ENCODE measurements at places on chromosomes 1 and 21.
A peak's percentile ranks its signal among the peaks of the same experiment; 100 is the strongest.

- H3K4me3 ChIP-seq = no peak overlapping the region
- H3K27me3 ChIP-seq = peaks cover 8% of the 10 kb centered on the region
- no peak overlapping the region for H3K27ac ChIP-seq
- H3K36me3 ChIP-seq = no peaks in the 10 kb centered on the region
These were observed 21.3 kb upstream of the PRSS38 start for GRCh38 chr1:227793948-227794816.

DNA sequence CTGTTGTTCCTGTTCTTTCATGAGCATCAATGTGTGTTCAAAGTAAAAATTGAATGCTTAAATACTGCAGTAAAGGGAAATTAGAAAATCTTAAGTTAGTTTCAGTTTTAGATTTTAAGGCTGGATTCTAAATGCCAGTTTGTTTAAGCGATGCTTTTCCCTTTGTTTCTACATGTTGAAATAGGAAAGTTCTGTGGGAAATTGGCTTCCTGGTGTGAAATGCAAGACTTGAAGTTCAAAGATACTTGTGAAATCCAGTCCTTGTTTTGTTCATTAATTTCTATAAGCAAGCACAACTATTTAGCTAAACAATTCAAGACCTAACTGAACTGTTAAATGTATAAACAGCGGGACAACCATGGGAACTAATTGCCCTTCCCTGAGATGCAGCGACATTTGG, 149.1 kb downstream of the LYPLAL1 start:
- no peaks in the 10 kb centered on the region for H3K27me3 ChIP-seq
- no peaks in the 10 kb centered on the region for H3K4me1 ChIP-seq
- no peak for DNase-seq
- H3K27ac ChIP-seq = no peak overlapping the region

DNA sequence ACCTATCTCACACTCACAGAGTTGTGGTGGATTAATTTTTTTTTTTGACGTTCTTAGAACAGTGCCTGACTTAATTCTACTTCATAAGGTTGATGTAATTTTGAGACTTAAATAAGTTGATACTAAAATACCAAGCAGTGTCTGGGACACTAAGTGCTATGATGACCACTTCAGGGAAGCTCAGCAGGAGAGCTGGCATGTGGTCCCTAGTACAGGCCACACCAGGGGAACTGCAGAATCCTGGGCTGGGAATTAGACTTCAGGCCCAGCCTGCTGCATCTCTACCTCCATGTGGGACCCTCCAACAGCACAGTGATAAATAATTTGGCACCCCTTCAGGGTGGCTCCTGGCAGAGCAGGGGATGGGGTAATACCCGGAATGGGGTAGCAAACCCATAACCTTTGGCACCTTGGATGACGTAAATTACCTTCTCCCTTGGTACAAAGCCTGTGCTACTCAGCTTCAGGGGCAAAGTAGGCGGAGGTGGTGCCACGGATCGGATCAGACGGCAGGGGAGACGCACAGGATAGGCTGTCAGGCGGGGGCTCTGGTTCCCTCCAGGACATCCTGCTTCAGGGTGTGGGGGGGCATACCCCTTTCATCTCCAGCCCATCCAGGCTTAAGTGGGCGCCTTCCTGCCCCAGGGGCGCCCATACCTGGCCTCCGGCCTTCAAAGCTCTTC, 4.8 kb downstream of the MFSD2A start:
- no peak for DNase-seq
- H3K27ac ChIP-seq = peak overlapping the region; percentile 80
- no peaks in the 10 kb centered on the region for H3K36me3 ChIP-seq
- no peaks in the 10 kb centered on the region for H3K27me3 ChIP-seq

- peaks cover 11% of the 10 kb centered on the region for H3K36me3 ChIP-seq
- no peak overlapping the region for H3K4me3 ChIP-seq
- no peaks in the 10 kb centered on the region for H3K4me1 ChIP-seq
- H3K27me3 ChIP-seq = no peaks in the 10 kb centered on the region
- DNase-seq = no peak
These were observed 335.3 kb upstream of the RUNX1 start for GRCh38 chr21:35384375-35384774.

GRCh38 chr1:234584420-234584805, 25.6 kb downstream of the IRF2BP2 start:
- no peaks in the 10 kb centered on the region for H3K36me3 ChIP-seq
- DNase-seq = no peak
- no peaks in the 10 kb centered on the region for H3K27me3 ChIP-seq
- no peak overlapping the region for H3K27ac ChIP-seq
- H3K4me3 ChIP-seq = no peak overlapping the region

- peaks cover 4% of the 10 kb centered on the region for H3K27me3 ChIP-seq
- H3K36me3 ChIP-seq = peaks cover 8% of the 10 kb centered on the region
- H3K4me1 ChIP-seq = peaks cover 6% of the 10 kb centered on the region
- no peak for DNase-seq
- H3K4me3 ChIP-seq = no peak overlapping the region
These were observed 63.7 kb upstream of the EPS8L3 start for GRCh38 chr1:109827466-109827865.

GRCh38 chr21:42993051-42993712, 18.8 kb downstream of the PKNOX1 start:
- peaks cover 24% of the 10 kb centered on the region for H3K4me1 ChIP-seq
- no peak overlapping the region for H3K27ac ChIP-seq
- no peaks in the 10 kb centered on the region for H3K27me3 ChIP-seq
- H3K36me3 ChIP-seq = peaks cover 4% of the 10 kb centered on the region
- no peak overlapping the region for H3K4me3 ChIP-seq
- DNase-seq = no peak

- no peaks in the 10 kb centered on the region for H3K36me3 ChIP-seq
- H3K27ac ChIP-seq = no peak overlapping the region
- peaks cover 43% of the 10 kb centered on the region for H3K27me3 ChIP-seq
- H3K4me1 ChIP-seq = no peaks in the 10 kb centered on the region
- H3K4me3 ChIP-seq = no peak overlapping the region
These were observed 417.7 kb downstream of the PRDM2 start for GRCh38 chr1:14117700-14118099.

- H3K27ac ChIP-seq = peak overlapping the region; percentile 38
- no peak for DNase-seq
- no peak overlapping the region for H3K4me3 ChIP-seq
- H3K4me1 ChIP-seq = no peaks in the 10 kb centered on the region
These were observed 5.4 kb downstream of the CNTN2 start for GRCh38 chr1:205048382-205048781.

- H3K27me3 ChIP-seq = peaks cover 59% of the 10 kb centered on the region
- H3K4me1 ChIP-seq = no peaks in the 10 kb centered on the region
- peaks cover 13% of the 10 kb centered on the region for H3K36me3 ChIP-seq
- no peak for DNase-seq
- H3K4me3 ChIP-seq = no peak overlapping the region
These were observed 18.6 kb downstream of the RHOU start for GRCh38 chr1:228753786-228754360.

DNA sequence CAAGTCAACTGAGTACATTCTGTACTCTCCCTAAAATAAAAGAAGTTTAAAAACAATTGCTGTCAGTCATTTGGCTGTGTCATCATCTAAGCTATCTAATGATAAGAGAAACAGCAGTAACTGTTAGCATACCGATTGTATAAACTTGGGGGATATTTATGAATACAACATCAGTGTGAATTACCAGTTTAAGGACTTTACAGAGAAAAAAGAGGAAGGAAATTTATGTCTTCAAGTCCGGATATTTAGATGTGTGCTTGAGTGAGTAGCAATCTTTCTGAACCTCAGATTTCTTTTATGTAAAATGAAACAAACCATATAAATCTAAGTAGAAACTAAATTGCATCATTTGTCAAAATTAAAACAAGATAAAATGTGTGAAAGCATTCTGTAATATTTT, 1557.0 kb downstream of the MRPL39 start:
- H3K36me3 ChIP-seq = no peaks in the 10 kb centered on the region
- H3K27ac ChIP-seq = peak overlapping the region; percentile 38
- H3K27me3 ChIP-seq = no peaks in the 10 kb centered on the region
- DNase-seq = peak; percentile 51

DNA sequence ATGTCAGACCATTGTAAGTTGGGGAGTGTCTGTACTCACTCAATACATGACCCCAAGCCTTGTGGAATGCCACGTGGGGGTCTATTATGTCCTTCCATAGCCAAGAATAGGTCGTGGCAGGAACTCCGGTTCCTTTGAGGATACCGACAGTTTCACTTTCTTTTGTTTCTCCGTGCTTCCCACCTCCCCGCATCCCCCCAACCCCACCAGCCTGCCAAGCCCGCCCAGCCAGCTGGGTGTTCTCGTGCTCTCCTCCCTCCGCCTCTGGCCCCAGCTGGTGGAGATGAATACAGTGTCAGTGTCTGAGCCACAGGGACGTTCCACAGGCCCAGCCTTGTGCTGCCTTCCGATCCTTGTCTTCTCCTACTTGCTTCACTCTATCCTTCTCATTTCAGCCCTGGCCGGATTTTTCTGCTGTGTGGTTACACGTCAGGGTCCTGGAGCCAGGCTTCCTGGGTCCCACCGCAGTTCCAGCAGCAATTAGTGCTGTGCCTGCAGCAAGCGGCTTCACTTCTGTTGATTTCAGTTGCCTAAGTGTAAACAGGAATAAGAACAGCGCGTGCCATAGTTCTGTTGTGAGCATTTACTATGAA, 4.1 kb upstream of the AGTRAP start:
- H3K4me3 ChIP-seq = peak overlapping the region; percentile 86
- H3K27ac ChIP-seq = no peak overlapping the region
- peaks cover 43% of the 10 kb centered on the region for H3K4me1 ChIP-seq
- no peaks in the 10 kb centered on the region for H3K36me3 ChIP-seq

DNA sequence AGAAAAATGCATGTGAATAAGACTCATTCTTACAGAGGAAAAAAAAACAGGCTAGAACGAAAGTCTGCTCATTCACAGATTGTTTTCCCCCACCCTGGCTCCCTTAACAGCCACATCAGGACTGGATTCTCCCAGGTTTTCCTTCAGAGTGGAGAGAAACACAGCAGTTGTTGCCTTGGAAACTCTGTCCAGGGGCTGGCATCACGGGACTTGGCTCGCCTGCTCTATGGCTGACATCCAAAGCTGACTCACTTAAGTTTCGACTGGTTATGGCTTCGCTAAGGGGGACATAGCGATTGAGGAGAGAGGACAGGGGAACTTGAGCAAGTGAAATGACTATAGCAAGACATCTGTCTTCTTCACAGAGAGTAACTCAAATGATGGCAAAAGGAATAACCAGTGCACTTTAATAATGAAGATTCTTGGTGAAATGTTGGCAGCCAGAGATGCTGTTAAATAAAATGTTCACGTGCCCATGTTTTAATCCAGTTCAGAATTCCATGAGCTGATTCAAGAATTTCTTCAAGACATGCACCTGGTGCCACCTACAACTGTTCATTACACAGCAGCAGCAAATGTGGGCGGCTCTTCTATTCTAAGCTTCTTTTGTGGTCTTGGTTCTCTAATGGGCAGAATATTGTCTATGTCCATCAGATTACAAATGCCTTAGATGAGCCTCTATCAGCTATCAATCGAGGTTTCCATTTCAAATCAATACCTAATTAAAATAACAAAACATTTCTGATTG, 21.8 kb downstream of the MIS18A start:
- no peaks in the 10 kb centered on the region for H3K4me1 ChIP-seq
- H3K36me3 ChIP-seq = no peaks in the 10 kb centered on the region
- peaks cover 18% of the 10 kb centered on the region for H3K27me3 ChIP-seq
- no peak overlapping the region for H3K27ac ChIP-seq

- peaks cover 21% of the 10 kb centered on the region for H3K4me1 ChIP-seq
- no peak overlapping the region for H3K27ac ChIP-seq
- H3K36me3 ChIP-seq = peaks cover 15% of the 10 kb centered on the region
- DNase-seq = no peak
- no peak overlapping the region for H3K4me3 ChIP-seq
These were observed 48.4 kb upstream of the NR5A2 start for GRCh38 chr1:199979071-199979470.

- H3K27me3 ChIP-seq = no peaks in the 10 kb centered on the region
- peak overlapping the region; percentile 89 for H3K4me3 ChIP-seq
- no peak overlapping the region for H3K27ac ChIP-seq
- H3K36me3 ChIP-seq = no peaks in the 10 kb centered on the region
- peaks cover 39% of the 10 kb centered on the region for H3K4me1 ChIP-seq
- no peak for DNase-seq
These were observed 466 bp downstream of the PEX10 start for GRCh38 chr1:2411801-2412394.

DNA sequence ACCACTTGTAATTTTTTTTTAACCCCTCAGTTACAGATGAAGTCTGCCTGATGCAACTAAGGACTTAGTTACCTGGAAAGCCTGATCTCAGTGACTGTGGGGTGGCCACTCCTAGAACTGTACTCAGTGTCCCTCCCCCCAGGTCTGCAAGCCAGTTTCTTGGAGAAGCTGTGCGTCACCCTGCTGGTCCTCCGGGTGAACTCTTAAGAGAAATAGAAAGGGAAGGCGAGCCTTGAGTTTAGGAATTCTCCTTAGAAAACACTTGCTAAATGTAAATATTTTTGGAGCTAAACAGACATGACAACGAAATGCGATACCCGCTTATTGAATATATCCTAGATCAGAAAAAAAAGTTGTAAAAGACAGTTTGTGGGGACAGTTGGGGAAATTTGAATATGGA, 730 bp downstream of the SLC16A4 start:
- no peak overlapping the region for H3K4me3 ChIP-seq
- H3K27ac ChIP-seq = no peak overlapping the region
- peaks cover 19% of the 10 kb centered on the region for H3K4me1 ChIP-seq
- no peaks in the 10 kb centered on the region for H3K27me3 ChIP-seq
- no peak for DNase-seq

DNA sequence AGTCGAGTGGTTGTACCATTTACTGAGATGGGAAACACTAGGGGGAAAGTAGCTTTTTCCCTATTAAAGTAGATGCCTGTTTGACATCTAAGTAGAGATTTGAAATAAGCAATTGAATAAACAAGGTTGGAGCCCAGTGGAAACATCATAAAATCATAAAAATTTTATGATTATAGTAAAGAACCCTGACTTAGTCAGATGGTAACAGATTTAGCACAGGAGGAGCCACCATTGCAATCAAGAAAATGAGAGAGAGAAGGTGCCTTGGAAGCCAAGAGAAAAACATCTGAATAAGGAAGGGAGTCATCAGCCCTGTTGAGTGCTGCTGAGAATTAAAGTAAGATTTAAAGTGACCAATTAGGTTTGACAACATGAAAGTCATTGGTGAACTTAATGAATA, 49.8 kb downstream of the SMG7 start:
- no peaks in the 10 kb centered on the region for H3K27me3 ChIP-seq
- H3K36me3 ChIP-seq = peaks cover 14% of the 10 kb centered on the region
- H3K27ac ChIP-seq = no peak overlapping the region
- no peak overlapping the region for H3K4me3 ChIP-seq
- DNase-seq = no peak
- H3K4me1 ChIP-seq = no peaks in the 10 kb centered on the region

GRCh38 chr21:37478794-37479193, 112.2 kb downstream of the DYRK1A start:
- no peak overlapping the region for H3K4me3 ChIP-seq
- H3K27me3 ChIP-seq = no peaks in the 10 kb centered on the region
- no peak overlapping the region for H3K27ac ChIP-seq
- peaks cover 33% of the 10 kb centered on the region for H3K4me1 ChIP-seq

DNA sequence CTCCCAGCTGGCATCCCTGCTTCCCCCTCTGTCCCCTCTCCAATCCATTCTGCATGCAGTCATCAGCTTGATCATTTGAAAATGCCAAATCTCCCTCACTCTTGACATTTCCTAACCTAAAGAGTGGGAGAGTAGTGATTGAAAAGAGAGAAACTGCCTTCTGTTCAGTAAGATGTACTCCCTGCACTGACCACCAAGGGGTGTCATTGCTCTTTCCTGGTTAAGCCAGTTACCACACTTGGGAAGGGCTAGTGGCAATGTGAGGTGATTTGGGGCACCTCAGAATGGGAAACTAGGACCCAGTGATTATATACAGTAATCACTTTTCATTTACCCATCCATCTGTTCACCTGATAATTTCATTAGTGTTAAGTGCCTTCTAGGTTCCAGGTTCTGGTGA, 6.9 kb upstream of the TMEM269 start:
- peaks cover 25% of the 10 kb centered on the region for H3K36me3 ChIP-seq
- H3K27me3 ChIP-seq = no peaks in the 10 kb centered on the region
- H3K27ac ChIP-seq = peak overlapping the region; percentile 61
- no peak overlapping the region for H3K4me3 ChIP-seq
- peaks cover 11% of the 10 kb centered on the region for H3K4me1 ChIP-seq

Data from naive B cell (primary cell).